ENCODE measurements at places on chromosomes 5 and 9.

- DNase-seq, result no peak
Observed at GRCh38 chr9:1878811-1879210, 136.3 kb upstream of the SMARCA2 start.

DNA sequence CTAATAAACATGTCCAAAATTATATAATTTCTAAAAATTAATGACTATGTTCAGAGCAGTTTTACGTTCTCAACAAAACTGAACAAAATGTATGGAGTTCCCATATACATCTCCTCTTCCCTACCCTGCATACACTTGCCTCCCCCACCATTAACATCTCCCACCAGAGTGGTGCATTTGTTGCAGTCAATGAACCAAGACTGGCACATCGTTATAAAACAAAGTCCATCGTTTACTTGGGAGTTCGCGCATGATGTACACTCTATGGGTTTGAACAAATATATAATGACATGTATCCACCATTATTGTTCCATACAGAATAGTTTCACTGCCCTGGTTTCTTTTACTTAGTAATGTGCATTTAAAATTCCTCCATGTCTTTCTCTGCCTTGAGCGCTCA, 130.1 kb downstream of the APBA1 start:
- no peak for DNase-seq

GRCh38 chr9:94144394-94144793, 60.1 kb downstream of the PTPDC1 start:
- no peak for DNase-seq

DNA sequence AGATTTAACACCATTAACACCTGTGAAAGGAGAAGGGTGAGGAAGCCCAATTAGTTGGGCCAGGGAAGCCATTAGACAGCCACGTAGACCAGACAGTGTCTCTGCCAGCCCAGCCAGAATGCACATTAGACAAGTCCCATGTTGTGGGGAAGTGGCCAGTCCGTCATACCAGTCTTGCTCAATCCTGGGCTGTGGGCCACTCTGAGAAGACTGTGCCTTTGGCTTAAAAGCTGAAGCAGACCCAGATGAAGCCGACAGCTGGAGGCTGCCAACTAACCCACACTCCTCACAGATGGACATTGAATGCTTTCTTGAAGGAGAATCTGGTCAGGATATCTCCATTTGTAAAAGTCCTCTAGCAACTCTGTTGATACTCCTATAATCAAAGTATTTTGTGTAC, 128.5 kb downstream of the CHSY3 start:
- DNase-seq, result no peak

DNA sequence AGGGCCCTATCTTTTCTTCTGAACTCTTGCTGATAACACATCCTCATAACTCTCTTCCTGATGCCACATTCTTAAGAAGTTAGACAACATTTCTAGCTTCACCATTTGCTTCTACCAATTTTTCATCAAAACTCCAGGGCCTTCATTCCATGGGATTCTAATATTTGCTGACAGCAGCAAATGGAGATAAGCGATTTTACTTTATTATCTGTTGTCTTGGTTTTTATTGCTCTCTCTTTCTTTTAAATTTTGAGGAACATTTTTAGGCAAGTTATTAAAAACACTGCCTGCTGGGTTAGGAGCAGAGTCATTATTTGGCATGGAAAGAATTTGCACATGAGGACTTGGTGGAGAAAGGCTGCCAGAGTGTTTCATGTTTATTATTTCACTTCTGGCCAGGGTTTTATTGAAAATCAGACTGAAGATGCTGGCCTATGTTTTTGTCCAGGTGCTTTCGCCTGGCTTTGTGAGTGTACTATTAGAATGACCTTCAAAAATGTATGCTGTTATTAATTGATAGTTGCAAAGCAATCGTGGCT, 27.7 kb downstream of the NSG2 start:
- no peak for DNase-seq

DNA sequence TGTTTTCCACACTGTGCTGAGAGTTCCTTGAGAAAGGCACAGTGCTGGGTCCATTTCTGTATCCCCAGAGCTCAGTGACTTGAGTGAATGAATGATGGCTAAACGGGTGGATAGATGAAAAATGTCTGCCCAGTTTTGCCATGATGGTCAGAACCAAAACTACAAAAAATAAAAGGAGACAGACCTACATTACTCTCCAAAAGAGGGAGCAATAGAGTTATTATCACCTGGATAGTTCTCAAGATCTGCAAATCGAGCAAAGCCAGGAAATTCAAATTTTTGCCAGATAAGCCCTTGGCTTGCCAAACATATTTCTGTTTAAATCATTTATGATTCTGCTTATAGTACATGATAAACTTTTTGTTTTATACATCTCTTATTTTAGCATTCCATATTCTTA, 214.2 kb upstream of the ZNF462 start:
- DNase-seq, result no peak

Measured in BJ (cell line).